A549 treated with DMSO at 1 μM for 4 hours (cell line): ENCODE measurements at places on chromosomes 2 and 18. TPM values are rescaled to one million over a fixed set of nuclear protein-coding genes. Genes with fewer than 3 reads are reported as not detected.

KCNJ3 gene
- total RNA-seq, result not detected in 5 replicates

CCDC68 gene
- 3.2 to 5.8 TPM (median 3.9 TPM) in 5 replicates for total RNA-seq

RFTN2 gene
- total RNA-seq, result not detected in 5 replicates

MARCHF7 gene
- total RNA-seq, result 44.4 to 68.1 TPM (median 59.5 TPM) in 5 replicates

SERPINB11 gene
- 0.07 to 0.08 TPM in 2 of 5 replicates, not detected in the others for total RNA-seq
